SHP77 treated with DMSO at 0.1 percent for 48 hours (cell line): ENCODE measurements at places on chromosomes 5 and 9.

DNA sequence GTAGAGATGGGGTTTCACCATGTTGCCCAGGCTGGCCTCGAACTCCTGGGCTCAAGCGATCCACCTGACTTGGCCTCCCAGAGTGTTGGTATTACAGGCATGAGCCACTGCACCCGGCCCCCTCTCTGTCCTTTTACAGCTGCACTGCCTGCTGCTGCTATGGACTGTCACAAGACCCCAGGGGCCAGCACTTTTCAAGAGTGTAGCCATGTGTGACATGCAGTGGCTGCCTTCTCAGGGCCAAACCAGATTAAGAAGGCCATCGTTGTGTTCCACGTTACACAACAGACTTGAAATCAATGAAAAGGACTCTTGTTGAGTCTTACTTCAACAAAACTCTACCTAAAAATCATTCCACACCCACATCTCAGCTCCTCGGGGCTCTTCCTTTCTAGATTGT lies 78.9 kb upstream of the ICE1 start:
- no peak for DNase-seq

DNA sequence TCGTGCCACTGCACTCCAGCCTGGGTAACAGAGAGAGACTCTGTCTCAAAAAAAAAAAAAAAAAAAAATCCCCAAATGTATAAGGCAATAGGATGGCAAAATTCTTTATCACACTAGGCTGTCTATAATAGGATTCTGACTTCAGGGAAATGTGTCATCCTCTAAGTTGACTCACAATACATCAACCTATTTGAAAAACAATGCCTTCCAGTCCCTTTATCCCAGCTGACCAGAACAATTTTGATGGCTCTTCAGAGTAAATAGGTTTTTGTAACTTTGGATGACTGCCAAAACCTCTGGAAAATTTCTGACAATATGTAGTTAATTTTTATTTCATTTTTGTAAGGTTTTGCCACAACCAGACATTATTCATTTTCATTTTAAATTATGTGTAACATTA lies 184.1 kb downstream of the CCDC192 start:
- no peak for DNase-seq

DNA sequence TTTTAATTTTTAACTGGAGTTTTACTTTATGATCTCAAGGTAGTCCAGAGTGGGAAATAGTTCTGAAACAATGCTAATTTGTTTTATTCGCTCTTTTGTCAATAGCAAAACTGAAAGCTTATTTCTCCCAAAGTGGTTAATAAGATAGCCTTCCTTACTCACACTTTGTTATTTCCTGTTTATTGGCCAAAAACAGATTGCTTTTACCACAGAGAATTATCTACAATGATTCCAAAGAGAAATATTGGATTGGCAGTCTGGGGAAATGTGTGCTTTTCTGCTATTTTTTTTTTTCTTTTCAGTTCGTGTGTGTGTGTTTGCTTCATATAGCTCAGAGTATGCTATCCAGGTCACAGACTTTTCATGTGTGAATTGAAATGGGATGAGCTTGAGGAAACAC lies 756.7 kb upstream of the RGMB start:
- no peak for DNase-seq

DNA sequence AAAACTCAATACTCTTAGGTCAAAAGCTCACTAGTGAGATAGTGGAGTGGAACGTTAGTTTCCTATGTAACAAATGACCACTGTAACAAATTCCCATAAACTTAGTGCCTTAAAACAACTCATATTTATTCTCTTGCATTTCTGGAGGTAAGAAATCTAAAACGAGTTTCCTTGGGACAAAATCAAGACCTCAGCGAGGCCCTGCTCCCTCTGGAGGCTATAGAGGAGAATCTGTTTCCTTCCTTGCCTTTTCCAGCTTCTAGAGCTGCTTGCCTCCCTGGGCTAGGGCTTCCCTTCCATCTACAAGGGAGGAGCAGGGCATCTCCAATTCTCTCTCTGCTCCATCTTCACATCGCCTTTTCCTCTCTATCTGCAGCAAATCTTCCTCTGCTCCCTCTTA lies 32.0 kb downstream of the SEMA5A start:
- no peak for DNase-seq

- no peak for DNase-seq
Observed at GRCh38 chr9:86413971-86414880, 60.0 kb upstream of the TUT7 start.

- no peak for DNase-seq
Observed at GRCh38 chr9:78620303-78620702, 323.4 kb downstream of the PSAT1 start.

- no peak for DNase-seq
Observed at GRCh38 chr5:144697847-144698262, 527.2 kb downstream of the KCTD16 start.

GRCh38 chr5:77849308-77849900 lies 73.3 kb upstream of the TBCA start:
- DNase-seq: no peak

GRCh38 chr9:21543187-21543586 lies 61.1 kb upstream of the IFNE start:
- DNase-seq: no peak

DNA sequence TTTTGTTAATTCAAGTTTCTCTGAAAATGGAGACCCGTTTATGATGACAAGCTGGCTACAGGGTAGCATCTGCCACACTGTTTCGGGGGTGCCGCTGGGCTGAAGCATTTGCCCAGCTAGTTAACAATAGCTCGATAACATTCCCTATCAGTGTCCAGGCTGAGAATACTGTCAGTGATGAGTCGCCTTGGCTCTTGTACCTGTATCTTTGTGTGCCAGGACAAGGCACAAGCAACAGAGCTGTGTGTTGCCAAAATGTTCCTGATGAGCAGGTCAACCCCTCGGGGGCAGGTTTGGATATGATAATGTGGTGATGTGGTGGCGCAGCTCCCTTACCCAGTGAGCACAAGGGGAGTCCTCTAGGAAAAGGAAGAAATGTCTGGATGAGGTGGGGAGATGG lies 7.0 kb downstream of the TGFBI start:
- no peak for DNase-seq

DNA sequence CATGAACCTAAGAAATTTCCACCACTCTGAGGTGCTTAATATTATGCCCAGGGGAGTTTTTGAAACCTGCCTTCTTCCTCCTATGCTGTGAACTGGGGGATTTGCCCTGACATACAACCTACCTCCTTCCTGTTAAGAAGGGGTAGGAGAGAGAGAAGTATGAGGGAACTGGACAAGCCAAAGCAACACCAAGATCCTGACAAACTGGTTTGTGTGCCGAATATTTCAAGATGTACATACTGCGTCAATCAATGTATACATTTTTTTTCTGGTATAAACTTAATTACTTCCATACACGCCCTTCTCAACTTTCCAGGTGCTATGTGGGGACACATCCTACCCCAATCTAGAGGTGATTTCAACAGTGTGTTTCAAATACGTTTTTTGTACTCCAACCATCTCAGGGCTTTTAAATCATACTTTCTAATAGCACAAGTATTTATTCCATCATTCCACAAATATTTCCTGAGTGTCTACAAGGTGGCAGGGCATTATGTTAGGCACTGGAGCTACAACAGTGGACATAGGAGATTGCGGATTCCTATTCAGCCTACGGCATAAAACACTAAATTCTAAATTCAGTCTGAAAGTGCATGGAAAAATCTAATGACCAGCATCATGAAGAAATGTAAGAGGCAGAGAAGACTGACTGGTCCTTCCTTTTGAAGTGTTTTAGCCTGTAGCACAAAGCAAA lies 70.1 kb upstream of the IFNK start:
- DNase-seq: no peak

GRCh38 chr5:18487928-18488480 lies 853.7 kb downstream of the TAF11L14 start:
- no peak for DNase-seq

- DNase-seq: no peak
Observed at GRCh38 chr9:128054087-128054486, 13.0 kb downstream of the NAIF1 start.

- DNase-seq: no peak
Observed at GRCh38 chr5:147930769-147931168, 24.4 kb upstream of the C5orf46 start.

- DNase-seq: peak; percentile 42
Observed at GRCh38 chr5:14870337-14871213, 1.0 kb downstream of the ANKH start.

DNA sequence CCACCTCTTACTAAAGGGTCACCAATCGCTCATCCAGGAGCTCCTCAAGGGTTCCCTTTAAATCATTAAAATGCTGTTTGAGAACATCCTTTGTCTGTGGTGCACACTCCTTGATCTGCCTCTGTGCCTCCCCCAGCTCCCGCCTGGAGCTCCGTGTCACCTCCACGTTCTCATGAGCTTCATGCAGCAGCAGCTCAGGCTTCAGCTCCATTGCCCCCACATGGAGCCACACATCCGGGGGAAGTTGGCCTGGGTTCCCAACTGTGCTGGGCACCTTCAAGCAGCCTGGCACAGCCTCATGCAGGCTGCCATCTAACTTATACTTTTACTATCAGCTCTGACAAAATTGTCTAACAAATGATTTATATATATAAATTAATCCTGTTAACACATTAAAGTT lies 585.8 kb upstream of the FAM174A start:
- no peak for DNase-seq

DNA sequence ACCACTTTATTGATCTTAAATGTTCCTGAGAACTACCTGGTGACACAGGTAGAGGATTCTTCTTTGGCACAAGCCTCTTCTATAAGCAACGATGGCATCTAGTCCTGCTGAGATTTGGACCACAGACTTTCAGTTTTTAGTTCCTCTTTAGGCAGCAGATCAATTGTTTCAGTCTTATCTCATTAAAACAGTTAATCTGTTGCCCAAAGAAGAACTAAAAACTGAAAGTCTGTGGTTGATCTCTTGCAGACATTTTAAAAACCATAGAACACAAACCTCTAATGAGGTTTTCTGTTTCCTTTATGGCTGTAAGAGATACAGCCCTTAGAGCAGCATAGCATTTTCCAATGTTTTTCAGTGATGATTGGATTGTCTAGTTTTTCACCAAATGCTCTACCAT lies 480.9 kb downstream of the MTRR start:
- no peak for DNase-seq
